BJ (cell line): ENCODE measurements at places on chromosomes 11 and 22.

GRCh38 chr22:24401931-24402367 is 25.4 kb upstream of the ADORA2A start:
- no peak for DNase-seq

DNA sequence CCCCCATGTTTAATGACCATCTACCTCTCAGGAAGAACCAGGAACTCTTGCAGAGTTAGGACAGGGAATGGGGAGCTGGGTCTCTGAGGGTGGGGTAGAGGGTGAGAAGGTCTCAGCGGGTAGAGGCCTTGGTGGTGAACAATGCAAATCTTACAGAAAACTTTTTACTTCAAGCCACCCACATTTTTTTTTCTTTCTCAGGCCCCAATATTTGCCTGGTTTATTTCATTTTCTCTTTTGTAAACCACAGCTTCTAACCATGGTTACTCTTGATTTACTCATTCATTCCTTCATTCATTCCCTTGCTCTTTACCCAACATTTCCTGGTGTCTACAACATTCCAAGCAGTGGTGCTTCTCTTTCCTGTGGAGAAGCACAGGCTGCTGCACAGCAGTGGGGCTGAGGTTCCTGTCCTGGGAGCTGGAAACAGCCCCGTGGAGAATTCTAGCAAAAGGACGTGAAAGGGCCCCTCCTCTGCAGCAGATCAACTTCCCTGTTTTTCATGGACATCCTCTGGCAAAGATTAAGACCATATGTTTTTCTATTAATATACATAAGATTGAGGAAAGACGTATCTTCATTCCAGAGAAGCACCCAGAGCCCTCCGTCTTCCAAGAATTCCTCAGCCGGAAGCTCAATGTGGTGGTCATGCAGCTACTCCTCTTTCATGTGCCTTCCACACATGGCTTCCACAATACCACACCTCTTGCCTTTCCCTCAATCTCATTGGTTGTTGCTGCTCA is 224.4 kb upstream of the SESN3 start:
- no peak for DNase-seq

DNA sequence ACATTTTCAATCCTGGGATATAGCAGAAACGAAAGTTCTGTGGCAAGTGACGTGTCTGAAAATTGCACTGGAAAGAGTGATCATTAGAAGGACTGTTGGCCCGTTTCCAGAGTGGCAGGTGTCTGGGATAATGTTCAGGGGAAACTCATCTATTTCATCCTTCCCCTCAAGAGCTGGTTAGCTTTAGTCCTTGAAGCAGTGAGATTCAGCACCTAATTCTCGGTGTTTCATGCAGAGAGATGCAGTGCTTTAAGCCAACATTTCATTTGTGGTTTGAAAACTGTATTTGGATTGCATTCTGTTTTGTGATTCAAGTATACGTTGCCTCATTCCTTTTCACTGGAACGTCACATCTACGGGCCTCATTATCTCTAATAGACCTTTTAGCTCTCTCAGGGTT is 205.0 kb upstream of the RAG2 start:
- no peak for DNase-seq

DNA sequence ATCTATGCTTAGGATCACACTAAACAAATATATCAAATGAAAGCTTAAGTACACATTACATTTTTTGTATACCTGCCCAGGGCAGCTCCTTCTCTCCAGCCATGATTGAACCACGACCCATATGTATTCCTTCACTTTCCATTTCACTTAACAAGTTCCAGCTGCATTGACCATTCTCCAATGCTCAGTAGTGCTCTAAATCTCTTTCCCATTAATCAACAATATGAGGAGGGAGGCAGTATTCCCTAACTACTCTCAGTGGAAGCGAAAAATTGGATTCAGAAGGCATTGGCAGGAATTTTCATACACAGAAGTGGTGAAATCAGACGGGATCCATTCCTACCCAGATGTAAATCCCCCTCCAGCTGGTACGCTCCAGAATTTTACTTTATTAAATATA is 372.0 kb upstream of the LUZP2 start:
- no peak for DNase-seq

GRCh38 chr11:134639586-134640330 is 227.7 kb upstream of the B3GAT1 start:
- DNase-seq: no peak

- DNase-seq: no peak
Observed at GRCh38 chr11:36997656-36998055, 399.6 kb upstream of the RAG2 start.

DNA sequence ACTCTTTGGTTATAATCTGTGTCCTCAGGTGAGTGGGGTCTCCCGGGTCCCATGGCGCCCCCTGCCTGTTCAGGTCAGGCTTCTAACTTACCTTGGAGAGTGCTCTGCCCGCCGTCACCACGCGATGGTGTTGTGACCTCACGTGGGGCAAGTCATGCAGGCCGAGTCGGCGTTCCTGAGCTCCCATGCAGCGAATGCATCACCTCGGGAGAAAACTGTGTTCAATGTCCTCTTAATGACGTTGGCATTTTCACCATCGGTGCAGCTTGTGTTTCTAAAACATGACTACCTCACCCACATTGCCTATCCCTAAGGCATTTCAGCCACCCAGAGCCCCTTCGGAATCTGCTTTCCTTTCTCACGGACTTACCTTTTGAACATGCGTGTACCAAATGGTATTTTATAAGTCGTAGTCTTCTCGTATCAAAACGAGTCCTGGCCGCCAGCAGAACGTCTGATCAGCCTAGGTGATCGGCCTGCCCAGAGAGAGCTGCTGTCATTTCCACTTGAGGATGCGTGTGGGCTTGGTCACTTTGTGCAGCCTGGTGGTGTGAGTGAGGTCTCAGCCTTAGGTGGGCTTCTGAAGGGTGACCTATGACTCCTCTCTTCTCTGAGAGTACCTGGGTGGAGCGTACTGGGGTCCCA is 64.8 kb downstream of the TBC1D22A start:
- DNase-seq: no peak

- no peak for DNase-seq
Observed at GRCh38 chr11:108148556-108148955, 27.2 kb downstream of the ACAT1 start.

- no peak for DNase-seq
Observed at GRCh38 chr11:84234462-84235202, 948.5 kb upstream of the CCDC90B start.

DNA sequence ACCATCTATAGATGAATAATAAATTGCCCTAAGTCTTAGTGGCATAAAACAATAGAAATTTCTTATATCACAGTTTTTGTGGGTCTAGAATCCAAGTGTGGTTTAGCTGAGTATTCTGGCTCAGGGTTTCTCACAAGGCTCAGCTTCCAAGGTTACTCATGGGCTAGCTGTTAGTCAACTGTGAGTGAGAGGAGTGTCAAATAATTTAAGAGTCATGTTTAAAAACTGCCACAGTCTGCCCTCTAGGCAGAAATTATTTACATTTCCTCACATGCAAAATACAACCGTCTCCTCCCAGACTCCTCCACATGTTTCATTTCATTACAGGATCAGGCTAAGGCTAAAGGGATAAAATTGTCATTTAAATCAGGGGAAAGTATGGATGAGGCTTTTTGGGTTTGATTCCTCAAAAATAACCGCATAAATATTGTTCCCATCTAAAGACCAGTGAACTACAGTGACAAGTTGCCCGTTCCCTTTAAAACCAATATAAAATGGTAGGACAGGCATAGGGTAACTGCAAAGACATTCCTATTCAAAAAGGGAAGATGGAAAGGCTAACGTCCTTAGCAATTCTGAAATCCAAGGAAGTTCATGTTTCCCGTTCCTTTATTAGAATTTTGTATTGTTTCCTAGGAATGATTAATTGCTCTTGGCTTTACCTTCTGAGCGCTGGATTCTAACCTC is 324.3 kb downstream of the DYNC2H1 start:
- DNase-seq: peak; percentile 68

DNA sequence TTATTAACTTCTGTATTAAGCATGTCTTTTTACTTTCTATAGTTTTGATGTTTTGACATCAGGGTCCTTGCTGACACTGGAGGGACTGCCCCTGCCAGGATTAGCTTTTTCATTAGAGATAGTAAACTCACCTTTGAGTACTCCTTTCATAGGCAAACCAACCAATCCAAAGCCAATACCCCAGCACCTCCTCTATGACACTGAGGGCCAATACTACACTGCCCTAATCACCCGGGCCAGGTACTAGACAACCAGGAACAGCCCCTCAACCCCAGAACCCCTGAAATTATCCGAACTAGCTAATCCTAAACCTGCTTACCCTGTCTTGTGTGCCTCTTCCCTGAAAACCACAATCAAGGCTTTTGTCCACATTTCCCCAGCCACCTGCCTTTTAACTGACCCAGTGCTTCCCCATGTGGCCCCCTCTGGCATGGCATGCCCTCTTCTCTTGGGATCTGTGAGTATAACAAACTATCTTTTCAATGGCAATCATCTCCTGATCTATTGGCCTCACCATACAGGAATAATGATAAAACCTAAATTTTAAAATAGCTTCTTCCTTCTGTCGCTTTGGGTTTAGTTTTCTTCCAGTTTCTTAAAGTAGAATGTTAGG is 31.2 kb downstream of the RAB6A start:
- no peak for DNase-seq

DNA sequence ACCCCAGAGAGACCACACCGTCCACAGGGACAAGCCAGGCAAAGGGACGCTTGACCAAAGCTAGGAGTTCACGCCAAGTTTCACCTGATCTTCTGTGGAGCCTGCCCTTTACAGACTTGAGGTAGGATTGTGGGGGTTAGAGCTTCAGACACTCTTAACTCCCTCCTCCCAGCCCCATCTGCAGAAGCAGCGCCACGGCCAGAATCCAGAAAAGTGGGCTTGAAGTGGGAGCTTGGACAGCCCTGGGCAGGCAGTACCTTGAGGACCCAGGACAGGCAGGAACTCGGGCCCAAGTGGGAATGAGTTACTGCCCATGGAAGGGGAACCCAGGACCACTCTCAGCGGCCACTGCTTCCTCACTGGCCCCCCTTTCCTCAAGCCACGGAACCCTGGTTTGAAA is 695.9 kb downstream of the TBC1D22A start:
- DNase-seq: no peak

DNA sequence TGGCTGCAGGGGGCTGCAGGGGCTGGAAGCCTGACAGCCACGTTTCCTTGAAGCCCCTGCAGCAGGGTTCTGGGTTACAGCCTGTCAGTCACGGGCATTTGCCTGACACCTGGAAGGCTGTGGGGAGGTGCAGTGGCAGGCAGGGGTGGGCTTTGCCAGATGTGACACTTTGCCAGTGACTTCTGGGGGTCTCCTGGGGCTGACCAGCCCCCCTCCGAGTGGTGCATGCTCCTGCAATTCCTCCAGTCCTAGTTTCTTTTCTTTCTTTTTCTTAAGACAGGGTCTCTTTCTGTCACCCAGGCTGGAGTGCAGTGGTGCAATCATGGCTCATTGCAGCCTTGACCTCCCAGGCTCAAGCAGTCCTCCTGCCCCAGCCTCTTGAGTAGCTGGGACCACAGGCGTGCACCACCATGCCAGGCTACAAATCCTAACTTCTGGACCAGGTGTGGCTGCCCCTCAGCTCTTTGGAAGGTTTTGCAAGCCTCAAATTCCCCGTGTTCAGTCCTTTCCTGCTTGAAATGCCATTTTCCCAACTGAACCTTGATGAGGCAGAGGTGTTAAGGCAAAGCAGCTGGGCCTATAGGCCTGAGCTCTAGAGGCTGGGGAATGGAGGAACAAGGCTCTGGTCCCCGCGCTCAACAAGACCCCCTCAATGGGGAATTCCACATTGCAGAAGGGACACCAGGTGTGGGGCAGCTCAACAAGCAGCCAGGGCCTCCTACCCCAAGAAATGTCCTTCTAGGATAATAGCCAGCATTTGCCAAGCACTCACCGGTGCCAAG is 20.2 kb upstream of the CHKA start:
- no peak for DNase-seq

DNA sequence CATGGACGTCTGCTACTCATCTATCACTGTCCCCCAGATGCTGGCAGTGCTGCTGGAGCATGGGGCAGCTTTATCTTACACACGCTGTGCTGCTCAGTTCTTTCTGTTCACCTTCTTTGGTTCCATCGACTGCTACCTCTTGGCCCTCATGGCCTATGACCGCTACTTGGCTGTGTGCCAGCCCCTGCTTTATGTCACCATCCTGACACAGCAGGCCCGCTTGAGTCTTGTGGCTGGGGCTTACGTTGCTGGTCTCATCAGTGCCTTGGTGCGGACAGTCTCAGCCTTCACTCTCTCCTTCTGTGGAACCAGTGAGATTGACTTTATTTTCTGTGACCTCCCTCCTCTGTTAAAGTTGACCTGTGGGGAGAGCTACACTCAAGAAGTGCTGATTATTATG is 9.2 kb upstream of the OR9Q2 start:
- no peak for DNase-seq

DNA sequence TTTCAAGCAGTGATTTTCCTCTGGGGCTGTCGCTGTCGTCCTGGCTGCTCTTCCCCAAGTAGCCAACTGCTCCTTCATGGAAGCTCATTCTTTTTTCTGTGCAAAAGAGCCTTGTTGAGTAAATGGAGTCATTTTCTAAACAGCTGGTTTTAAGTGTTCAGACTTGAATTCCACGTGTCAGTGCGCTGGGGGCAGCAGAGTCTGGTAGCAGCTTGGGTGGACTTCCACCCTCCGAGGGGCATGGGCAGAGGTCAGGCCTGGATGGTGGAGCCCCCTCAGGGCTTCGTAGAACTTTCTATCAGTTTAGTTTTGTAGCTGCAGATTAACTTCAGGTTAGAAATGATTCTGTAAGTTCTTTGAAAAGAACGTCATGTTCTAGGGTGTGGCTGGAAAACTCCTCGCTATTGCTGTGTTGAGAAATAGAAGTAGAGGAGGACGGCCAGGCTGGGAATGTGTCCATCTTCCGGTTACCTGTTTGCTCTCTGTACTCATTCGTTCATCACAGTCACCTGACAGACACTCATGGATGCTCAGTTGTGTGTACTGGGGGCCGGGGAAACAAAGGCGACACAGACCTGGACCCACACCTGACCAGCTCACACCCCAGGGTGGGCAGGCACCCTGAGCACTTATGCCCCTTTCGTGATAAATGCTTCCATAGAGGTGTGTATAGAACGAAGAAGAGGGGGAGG is 270.7 kb downstream of the TBC1D22A start:
- no peak for DNase-seq
